Activated naive CD4-positive, alpha-beta T cell treated with anti-CD3 and anti-CD28 coated beads, Interleukin-2, amount 50 U/mL, for 16 hours (primary cell): ENCODE measurements at places on chromosomes 5 and 9.

DNA sequence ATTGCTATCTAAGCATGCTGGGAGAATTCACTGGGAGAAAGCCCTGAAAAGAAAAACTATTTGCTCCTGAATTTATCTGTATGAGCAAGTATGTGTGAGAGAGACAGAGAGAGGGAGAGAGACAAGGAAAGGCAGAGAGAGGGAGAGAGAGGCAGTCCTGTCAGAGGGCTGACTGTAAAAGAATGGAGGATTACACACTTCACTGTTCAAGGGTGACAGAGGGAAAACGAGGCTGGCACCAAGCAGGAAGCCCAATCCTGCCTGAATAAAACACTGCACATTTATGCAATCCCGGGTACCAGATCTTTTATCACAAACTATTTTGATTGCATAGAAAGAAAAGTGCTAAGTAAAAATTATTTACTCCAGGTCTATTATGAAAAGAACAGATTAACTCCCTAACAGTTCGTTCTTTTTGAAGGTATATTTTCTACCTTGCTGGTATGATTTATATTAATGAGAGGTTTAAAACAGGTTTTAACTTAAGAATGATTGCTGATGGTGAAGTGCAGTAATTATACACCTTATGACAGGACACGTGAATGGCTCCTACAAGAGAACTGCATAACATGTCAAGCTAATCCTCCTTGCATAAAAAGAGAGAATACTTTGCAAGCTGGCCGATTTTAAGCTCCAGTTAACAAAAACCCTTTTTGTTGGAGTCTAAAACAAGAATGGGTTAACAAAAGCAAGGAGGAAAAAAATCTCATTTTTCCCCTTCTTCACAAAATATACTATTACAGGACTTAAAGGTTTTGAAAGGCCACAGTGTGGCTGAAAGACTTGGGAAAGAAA is 82.5 kb downstream of the NFIB start:
- DNase-seq: no peak

- no peak for DNase-seq
Observed at GRCh38 chr5:172574871-172575223, 66.2 kb upstream of the NEURL1B start.

DNA sequence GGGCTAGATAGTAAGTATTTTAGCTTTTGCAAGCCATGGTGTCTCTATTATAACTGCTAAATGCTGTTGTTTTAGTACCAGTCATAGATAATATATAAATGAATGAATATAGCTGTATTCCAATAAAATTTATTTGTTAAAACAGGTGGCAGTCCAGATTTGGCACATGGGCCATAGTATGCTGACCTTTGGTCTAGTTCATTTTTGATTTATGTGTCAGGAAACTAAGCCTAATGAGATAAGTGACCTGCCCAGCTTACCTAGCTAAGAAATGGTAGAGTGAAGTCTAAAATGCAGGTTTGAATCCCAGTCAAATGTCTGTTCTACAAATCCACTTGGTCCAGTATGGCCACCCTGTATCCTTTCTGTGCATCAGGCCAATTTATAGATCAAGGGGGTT is 139.3 kb downstream of the ALDH1A1 start:
- no peak for DNase-seq

DNA sequence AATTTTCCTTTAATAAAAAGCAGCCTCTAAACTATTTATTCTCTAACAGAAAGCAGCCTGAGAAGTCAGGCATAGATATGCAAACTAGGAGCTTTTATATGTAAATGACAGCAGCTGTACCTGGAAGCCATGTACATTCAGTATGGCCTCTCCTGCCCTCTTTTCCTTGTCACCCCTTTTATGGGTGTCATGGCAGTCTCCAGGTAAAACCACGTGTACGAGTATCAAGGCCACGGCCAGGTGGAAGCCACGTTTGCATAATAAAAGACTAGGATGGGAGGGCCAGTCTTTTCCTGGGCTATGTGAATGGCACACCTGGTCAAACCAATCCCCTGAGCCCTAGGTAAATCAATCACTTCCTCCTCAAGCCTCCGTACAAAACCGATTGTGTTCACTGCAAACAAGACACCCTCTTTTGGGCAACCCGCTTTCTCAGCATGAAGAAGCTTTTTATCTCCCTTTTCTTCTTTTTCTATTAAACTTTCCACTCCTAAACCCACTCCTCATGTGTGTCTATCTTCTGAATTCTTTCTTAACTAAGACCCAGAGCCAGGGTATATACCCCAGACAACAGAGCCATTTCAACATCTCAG is 419.5 kb upstream of the CTNND2 start:
- DNase-seq: no peak

DNA sequence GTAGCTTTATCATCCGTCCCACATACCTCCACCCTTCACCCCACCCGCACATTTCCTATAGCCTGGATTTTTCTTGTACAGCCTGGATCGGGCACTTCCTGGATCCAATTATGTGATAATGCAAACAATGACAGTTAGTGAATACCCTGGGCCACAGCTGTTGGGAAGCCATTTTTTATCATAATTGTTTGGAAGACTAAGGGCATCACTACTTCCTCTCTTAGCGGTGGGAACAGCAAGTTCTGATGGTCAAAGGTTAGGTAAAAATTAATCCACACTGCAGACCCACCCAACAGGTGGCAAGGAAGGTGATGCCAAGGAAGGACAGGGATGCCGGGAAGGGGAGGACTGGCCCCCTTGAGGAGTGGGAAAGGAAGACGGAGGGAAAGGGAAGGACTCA is 183.7 kb downstream of the SAXO1 start:
- DNase-seq: no peak

GRCh38 chr5:145130996-145131395 is 704.1 kb downstream of the PRELID2 start:
- DNase-seq: no peak
